ELR (cell line): ENCODE measurements at places on chromosomes 7 and 10.

DNA sequence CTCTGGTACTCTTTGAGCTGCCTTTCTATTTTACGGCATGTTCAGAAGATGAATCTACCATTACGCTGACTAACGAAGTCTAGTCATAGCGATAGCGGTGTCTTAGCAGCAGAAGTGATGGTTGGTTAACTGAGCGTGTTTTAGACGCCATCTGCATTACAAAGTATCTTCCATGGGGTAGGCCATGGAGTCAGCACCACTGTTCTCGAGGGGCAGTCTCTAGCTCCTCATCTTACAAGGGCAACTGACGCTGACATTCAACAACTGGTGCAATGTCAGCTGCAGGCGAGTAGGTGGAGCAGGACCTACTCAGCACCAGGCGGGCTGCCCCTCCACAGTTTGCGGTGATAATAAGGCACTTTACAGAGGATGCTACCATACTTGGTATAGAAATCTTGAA is 88.7 kb downstream of the ADARB2 start:
- DNase-seq, result no peak

GRCh38 chr10:119342335-119342734 is 135.0 kb downstream of the GRK5 start:
- DNase-seq, result no peak

DNA sequence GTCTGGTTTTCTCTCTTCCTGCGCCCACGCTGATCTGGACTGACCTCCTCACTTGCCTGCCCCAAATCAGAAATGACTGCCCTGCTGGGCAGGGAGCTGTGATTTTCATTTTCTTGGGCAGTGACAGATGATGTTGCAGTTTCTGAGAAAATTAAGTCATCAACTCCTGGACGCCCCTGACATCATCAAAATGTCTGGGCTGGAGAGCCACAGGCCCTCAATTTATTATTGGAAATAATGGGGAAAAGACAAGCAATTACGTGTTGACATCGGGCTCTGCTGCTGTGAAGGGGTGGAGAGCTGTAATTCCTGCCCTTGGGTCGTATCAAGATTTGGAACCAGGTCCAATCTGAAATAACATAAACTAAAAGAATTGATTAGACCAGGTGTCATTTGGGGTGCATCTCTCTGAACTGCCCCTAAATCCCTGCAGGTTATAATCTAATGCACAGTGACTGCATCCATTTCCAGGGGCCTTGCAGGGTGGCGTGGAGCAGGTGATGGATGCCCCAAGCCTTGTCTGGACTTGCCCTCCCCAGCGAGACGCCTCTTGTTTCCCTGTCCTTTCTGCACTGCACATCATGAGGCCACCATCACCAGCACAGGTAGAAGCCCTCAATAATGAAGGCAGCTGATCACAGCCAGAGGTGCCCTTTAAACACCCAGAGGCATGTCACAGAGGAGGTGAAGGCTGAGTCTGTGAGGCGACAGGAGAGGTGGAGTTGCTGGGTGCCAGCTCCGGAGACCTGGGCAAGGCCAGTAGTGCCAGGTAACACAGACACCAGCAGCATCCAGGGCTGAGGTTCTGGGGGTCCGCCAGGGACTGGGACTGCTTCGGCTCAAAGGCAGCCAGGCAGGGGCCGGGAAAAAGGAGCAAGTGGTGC is 98.7 kb downstream of the HTR5A start:
- no peak for DNase-seq

DNA sequence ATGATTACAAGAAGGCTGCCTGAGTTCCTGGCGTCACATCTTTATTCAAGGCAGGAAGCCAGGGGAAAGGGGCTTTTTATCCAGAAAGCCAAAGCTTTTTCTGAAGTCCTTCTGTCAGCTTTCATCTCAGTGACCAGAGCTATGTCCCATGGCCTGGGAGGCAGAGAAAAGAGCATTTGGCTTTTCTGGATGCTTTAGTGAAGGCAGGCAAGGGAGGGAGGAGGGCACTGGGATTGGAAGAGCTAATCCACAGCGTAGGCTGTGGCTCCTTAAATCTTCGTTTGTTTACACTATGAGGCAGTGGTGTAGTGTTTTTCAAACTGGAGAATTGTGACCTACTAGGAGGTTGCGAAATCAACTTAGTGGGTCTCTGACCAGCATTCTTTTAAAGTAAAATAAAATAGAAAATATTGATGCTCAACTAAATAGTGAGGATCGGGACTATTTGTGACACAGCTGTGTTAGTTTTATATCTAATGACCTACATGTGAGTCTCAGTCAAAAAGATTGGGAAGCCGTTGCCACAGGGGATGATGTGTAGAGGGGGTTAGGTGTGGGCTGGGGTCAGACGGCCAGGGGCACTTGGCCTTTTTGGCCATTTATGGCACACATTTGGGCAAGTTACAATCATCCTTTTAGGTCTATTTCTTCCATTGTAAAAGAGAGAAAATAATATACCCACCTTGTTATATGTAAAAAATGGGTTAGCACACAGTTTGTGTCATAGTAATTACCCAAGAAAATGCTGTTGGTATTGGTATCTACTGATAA is 14.1 kb downstream of the CRYGN start:
- peak; percentile 48 for DNase-seq

DNA sequence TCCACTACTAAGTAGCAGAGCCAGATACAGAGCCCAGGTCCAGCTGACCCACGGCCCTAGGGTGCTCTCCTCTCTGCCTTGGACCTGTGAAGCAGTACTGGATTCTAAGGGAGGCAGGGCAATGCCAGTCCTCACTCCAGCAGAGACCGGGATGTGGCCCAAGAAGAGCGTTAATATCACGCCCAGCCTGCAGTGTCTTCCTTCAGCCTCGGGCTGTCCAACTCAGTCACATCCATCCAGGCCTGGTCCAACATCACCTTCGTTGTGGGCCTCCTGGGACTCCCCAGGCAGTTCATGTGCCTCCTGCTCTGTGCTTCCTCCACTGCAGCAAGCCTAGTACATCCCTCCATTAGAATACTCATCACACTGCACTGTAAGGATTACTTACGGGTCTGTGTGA is 114.5 kb downstream of the GRID1 start:
- DNase-seq, result no peak

DNA sequence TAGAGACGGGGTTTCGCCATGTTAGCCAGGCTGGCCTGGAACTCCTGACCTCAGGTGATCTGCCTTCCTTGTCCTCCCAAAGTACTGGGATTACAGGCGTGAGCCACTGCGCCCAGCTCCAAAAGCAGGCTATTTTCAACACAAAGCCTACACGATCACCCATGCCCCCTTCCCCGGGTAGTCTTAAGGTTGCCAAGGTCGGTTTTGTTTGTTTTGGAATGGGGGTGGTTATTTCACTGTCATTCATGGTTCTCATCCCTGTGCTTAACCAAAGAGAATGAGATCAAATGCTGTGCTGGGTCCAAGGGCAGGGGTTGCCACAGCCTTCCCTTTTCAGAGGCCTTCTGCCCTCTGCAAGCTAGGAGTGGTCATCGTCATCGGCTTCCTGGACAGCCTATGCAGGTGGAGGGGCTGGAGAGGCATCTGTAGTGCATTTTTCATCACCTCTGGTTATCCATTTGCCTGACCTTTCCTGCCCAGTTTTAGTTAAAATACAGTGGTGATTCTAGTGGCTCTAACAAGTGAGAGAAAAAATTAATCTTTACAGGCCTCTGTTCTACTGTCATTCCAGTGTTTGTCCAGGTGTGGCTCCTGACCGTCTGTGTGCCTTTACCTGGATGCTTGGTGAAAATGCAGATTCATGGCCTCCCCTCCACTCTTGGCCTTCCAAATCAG is 11.4 kb downstream of the BLVRA start:
- DNase-seq, result no peak

GRCh38 chr7:94146408-94146807 is 142.3 kb upstream of the BET1 start:
- DNase-seq, result no peak

DNA sequence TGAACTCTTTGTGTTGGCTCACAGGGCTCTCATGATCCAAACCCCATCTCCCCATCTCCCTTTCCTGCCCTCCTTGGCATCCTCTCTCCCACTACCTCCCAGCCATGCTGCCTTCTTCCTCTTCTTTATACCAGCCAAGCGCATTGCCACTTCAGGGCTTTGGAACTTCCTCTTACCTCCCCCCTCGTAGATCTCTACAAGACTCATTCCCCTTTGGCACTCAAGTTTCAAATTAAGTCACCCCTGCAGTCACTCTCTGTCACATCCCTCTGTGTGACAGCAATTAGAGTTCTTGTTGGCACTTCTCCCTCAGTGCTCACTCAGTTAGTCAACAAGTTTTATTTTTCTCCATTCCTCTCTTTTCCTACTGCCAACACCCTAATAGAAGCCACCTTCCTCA is 20.8 kb upstream of the NRP1 start:
- no peak for DNase-seq

- peak; percentile 73 for DNase-seq
Observed at GRCh38 chr7:101173752-101174244, 6.3 kb downstream of the NAT16 start.

DNA sequence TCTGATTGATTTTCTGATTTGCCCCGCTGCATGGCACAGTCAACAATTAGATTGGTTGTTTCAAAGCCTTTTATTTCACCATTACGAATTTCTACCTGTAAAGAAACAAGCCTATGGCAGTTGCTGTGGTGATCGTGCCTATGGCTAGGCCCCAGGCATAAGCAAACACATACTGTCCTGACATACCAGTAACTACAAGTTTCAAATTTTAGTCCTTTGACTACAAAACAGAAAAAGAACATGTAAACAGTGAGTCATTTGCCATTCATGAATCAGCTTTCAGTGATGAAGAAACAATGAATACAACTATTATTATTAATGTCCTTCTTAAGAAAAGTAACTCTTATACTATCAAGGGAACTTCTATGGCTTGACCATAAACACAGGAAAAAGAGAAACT is 168.0 kb upstream of the LRRN3 start:
- peak; percentile 82 for DNase-seq

- peak; percentile 67 for DNase-seq
Observed at GRCh38 chr7:43646603-43647338, 63.9 kb downstream of the STK17A start.

GRCh38 chr10:97336942-97337831 is 2.7 kb upstream of the FRAT2 start:
- no peak for DNase-seq

- no peak for DNase-seq
Observed at GRCh38 chr7:98976396-98977185, 98.3 kb downstream of the TRRAP start.

DNA sequence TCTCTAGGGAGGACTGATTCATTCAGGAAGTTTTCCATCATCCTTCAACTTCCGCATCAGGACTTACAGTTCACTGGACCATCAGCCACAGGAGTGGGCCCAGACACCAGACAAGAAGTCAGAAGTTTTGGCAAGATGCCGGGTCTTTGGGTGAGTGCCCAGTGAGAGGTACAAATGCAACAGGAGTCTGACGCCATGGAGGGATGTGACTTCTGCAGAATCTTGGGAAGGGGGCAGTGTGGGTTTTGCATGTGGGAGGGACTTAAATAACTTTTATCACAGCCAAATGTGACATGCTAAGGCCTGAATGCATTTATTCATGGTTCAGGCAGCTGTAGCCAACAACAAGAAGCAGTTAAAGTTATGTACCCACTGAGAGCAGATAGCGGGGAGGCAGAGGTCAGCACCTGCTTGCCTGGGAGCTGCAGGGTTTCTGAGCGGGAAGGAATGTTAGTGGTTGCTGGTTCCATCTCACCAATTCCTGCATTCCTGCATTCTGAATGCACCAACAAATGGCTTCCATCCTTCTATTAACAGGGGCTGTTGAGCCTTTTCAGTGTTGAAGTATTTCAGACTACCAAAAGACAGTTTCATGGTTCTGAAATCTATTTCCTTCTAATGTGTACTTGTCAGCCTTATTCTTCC is 375.2 kb downstream of the PAXIP1 start:
- no peak for DNase-seq

- DNase-seq, result no peak
Observed at GRCh38 chr10:5650664-5651387, 15.6 kb downstream of the ASB13 start.

- DNase-seq, result no peak
Observed at GRCh38 chr7:28586736-28587135, 174.4 kb downstream of the CREB5 start.

- no peak for DNase-seq
Observed at GRCh38 chr7:49398746-49399145, 374.7 kb upstream of the VWC2 start.

DNA sequence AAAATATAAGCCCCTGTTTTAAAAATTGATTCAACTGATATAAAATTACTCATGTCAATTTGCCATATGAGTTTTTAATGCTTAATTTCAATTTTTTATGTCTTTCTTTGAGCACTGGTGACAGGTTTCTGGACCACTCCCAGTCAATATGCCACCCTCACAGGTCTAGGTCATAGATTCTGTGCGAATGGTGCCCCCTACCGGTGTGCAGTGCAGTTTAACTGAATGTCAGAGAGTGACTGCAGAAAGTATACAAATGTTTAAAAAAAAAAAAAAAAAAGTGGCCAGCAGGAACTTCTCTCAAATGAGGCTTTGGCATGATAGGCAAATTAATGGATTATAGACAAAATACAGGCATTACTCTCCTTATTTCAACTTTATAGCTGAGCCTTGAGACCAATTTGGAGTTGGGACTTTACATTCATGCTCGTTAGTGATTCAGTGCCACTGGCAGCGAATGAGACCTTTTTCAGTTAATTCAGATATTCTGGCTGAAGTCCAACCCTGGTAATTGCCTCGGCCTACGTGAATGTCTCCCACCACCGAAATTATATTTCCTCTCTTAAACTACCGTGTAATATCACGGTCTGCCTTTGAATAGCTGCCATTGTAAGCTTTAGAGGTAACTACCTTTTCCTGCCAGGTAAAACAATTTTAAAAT is 427.6 kb downstream of the PHTF2 start:
- peak; percentile 42 for DNase-seq

DNA sequence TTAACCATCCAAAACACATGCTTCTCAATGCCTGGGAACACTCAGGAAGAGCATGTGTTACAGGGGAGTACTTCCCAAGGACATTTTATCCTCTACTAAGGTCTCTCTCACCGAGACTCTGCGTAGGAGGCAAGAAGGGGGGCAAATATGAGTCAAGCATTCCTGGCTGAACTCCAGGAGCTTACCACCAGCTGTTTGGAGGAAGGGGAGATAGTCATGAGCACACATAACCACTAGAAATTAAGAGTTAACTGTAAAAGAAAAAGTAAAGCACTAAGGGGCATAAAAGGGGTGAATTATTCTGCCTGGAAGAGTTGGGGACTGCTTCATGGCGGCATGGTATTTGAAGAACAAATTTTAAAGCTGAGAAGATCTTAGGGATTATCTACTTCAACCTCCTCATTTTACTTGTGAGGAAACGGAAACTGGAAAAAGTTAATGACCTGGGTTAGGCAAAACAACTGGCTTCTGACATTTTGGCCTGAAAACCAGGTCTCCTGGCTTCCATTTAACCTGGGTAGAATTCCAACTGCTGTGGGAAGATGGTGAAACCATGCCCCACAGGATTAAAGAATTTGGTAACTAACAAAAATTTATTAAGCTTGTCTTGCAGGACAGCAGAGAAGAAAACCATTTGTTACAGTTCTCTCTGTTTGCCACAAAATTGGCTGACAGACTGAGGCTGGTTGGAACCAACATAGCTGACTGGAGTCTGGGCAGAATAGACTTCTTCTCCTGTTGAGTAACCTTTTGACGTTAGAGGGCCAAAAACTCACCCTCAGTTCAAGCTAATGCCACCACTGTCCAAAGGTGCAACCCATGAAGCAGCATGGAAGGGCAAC is 85.5 kb downstream of the SLC25A13 start:
- peak; percentile 78 for DNase-seq
